ENCODE measurements at places on chromosomes 3 and 15.

- DNase-seq, result peak; percentile 7
Measured at GRCh38 chr15:64690578-64691296, 84.7 kb downstream of the RBPMS2 start.

DNA sequence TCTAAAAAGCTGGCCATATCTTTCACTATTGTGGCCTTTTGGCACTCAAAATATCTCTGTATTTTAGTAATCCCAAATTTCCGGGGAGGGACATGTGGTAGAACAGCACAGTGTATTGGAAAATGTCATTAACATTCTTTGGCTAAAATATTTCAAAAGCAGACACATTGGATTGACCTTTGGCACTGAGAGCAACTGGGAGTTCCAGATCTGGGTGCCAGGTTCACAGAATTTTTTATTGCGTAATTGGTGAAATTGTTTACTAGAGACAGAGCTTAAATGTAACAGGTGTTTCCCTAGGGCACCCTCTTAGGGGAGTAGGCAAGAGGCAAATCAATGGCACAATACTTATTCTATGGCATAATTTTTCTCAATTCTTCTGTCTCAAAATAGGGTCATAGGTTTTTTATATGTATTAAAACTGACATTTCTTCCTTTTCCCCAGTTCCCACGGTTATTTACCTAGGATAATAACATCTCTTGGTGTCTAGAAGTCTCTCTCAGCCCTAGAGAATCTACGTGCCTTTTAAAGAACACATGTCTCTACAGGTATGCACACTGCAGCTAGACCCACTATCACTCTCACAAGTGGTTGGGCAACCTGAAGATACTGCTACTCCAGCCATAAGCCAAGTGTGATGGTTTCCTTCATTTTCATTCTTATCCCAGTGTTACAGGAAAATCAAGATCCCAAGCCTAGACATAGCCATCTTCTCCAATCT is 10.6 kb downstream of the RBMS3 start:
- no peak for DNase-seq

DNA sequence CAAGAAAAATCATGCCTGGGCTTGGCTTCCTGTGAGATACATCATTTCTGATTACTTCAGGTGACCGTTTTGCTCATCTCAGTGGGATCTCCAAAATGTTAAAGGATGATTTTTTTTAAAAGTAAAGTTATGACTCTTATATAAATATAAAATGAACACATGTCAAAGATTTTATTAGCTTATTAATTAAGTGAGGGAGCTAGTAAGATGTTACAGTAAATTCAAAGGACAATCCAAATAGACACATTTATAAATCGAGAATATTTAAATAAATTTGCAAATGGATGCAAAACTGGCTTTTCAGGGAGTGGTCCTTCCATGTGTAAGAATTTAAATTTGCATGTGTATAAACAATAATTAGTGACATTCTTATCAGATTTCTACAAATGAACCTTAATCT is 87.0 kb downstream of the IQCH start:
- DNase-seq, result no peak

GRCh38 chr3:115470254-115470653 is 153.1 kb upstream of the GAP43 start:
- no peak for DNase-seq

DNA sequence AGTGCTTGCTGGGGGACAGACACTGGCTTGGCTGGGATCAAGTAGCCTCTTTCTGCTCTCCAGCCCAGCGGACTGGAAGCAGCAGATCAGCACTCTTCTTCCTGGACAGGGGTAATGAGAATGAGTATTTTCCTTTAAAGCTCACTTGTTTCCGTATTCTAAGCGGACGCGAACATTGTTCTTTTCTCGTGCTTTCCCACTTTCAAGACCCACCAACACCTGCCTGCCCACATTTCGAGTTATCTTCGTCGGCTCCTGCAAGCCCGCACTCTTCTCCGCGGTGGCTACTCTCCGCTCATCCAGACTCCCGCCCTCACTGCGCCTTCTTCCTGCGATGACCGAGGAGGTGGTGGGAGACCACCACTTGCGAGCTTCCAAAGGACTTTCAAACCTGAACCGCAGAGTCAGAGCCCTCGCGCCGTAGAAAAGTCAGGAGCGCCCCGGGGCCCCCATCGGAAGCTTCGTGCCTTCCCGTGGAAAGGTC is 1.6 kb upstream of the PPM1L start:
- DNase-seq, result no peak

DNA sequence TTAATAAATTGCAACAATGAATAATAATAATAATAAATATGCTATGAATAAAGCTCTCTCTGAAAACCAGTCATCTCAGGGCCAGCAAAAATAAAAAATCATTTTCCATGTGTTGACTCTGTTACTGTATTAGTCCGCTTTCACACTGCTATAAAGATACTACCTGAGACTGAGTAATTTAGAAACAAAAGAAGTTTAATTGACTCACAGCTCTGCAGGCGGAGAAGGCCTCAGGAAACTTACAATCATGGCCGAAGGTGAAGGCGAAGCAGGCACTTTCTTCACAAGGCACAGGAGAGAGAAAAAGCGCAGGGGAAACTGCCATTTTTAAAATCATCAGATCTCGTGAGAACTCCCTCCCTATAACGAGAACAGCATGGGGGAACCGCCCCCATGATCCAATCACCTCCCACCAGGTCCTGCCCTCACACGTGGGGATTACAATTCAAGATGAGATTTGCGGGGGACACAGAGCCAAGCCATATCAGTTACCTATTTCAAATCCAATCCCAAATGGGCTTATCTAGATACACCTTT is 224.1 kb downstream of the IGSF11 start:
- no peak for DNase-seq

DNA sequence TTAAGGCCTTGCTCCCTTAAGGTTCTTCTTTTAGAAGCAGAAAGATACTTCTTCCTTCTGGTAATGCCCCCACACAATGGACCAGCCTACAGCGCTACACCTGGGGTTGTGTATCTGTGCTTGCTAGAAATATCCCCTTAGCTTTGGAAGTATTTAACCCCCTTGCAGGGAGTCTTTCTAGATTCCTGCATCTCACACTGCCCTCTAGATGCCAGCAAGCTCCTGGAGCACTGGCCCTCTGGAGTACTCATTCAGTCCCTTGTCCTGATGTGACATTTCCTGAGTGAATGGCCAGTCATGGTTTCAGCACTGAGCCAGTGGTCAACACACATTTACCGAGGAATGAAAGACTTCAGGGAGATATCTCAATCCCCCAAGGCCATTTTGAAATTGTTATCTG is 30.4 kb upstream of the RBP2 start:
- DNase-seq, result no peak

DNA sequence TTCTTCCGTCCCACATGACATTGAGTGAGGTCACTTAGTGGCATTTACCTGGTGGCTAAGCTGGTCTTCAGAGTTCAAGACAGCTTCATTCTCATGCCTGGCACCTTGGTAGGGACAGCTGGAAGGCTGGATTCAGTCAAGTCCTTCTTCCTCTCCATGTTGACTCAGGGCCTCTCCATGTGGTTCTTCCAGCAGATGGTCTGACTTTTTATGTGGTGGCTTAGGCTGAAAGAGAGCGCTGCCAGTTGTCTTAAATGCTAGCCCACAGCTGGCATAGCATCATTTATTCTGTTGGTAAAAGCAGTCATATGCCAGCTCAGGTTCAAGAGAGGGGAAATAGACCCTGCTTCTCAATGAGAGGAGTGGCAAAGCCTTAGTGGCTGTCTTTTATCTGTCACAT is 53.0 kb upstream of the CTDSPL start:
- DNase-seq, result no peak

- no peak for DNase-seq
Measured at GRCh38 chr3:71258526-71258925, 325.0 kb downstream of the FOXP1 start.

- no peak for DNase-seq
Measured at GRCh38 chr3:183064475-183064874, 34.8 kb downstream of the MCCC1 start.

GRCh38 chr3:187832202-187832601 is 86.9 kb upstream of the BCL6 start:
- DNase-seq, result no peak

- DNase-seq, result no peak
Measured at GRCh38 chr15:26126070-26126469, 262.9 kb upstream of the ATP10A start.

DNA sequence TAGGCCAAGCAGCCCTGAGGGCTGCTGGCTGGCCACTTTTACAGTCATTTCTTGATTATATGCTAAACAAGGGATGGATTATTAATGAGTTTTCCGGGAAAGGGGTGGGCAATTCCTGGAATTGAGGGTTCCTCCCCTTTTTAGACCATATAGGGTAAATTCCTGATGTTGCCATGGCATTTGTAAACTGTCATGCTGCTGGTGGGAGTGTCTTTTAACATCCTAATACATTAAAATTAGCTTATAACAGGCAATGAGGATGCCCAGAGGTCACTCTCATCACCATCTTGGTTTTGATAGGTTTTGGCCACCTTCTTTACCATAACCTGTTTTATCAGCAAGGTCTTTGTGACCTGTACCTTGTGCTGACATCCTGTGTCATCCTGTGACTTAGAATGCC is 11.7 kb upstream of the PYDC2 start:
- no peak for DNase-seq

DNA sequence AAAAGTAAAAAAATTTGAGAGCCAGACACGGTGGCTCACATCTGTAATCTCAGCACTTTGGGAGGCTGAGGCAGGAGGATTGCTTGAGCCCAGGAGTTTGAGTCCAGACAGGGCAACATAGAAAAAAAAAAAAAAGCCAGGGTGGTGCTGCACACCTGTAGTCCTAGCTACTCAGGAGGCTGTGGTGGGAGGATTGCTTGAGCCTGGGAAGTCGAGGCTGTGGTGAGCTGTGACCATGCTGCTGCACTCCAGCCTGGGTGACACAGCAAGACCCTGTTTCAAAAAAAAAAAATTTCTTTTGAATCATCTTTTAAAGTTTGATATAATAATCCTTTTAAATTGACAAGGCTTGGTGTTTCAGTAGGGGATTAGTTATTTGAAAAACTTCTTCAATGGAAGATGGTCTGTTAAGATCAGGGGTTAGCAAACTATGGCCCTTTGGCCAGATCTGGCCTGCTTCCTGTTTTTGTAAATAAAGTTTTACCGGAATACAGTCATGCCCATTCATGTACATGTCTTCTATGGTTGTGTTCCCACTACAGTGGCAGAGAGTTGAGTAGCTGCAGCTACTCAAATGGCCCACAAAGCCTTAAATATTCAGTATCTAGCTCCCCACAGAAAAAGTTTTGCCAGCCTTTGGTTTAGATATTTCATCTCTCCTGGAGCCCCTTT is 28.9 kb downstream of the CDAN1 start:
- no peak for DNase-seq

GRCh38 chr3:46981932-46982471 is 2.5 kb downstream of the NBEAL2 start:
- peak; percentile 90 for DNase-seq

- no peak for DNase-seq
Measured at GRCh38 chr3:150419959-150420358, 11.9 kb downstream of the TSC22D2 start.
